Tibial nerve (tissue), 4 donors: ENCODE measurements at places on chromosomes 13 and 19. TPM values are rescaled to one million over a fixed set of nuclear protein-coding genes. Genes with fewer than 3 reads are reported as not detected.

- no peak for DNase-seq
Observed at GRCh38 chr13:94997126-94997525, 284.8 kb upstream of the SOX21 start.

- DNase-seq = no peak
Observed at GRCh38 chr13:38394777-38395496, 45.3 kb downstream of the UFM1 start.

DNA sequence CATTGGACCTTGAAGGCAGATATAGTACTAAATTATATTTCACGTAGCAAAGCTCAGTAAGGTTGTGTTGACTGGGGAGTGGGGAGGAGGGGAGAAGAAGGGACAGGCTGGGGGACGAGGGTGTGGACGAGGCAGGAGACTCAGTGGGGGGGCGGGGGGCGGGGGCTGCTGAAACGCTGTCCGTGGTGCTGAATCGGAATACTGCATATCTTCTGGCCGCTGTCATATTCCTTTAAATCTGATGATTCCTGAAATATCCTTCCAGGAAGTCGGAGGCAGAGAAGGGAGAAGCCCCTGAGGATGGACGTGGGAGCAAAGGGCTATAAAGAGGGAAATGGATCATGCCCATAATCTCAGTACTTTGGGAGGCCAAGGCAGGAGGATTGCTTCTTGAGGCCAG, 34.7 kb upstream of the CASP14 start:
- no peak for DNase-seq

- no peak for DNase-seq
Observed at GRCh38 chr13:50783717-50784290, 59.7 kb downstream of the DLEU7 start.

DNA sequence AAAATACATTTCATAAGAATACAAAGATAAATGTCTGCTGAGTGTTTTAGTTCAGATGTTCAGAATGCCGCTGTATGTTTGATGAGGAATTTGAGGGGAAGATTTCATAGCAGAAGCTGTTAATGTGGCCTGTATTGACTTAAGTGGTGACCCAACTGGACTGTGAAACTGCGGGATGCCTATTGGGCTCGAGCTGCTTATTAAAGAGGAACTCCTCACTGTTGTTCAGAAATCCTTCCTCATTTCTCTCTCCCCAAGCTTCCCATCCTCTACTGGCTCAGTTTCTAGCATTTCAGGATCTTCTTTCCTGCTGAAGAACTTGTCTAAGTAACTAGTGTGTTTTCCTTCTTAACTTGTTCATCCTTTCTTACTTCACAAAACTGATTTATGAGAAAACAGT, 20.4 kb downstream of the DGKH start:
- DNase-seq = no peak

GRCh38 chr13:37929308-37929707, 59.7 kb upstream of the TRPC4 start:
- no peak for DNase-seq

Gene DKKL1
- total RNA-seq = not detected

Gene ONECUT3
- total RNA-seq = not detected

- no peak for DNase-seq
Observed at GRCh38 chr19:51026554-51026831, at the start of gene KLK11. Gene KLK11, minus strand, starts transcription at chr19:51026616. Its CDS starts 985 bp downstream, at chr19:51025631.

GRCh38 chr13:113411216-113412023, 41.9 kb downstream of the ADPRHL1 start:
- peak; percentile 52 for DNase-seq

Gene TUBA3C
- not detected for total RNA-seq

GRCh38 chr13:44188257-44188656, 185.4 kb upstream of the SERP2 start:
- DNase-seq = no peak

GRCh38 chr19:10190026-10190425, 4.7 kb downstream of the DNMT1 start:
- DNase-seq = no peak

GRCh38 chr13:21218351-21219035, 42.0 kb downstream of the MRPL57 start:
- DNase-seq = no peak

DNA sequence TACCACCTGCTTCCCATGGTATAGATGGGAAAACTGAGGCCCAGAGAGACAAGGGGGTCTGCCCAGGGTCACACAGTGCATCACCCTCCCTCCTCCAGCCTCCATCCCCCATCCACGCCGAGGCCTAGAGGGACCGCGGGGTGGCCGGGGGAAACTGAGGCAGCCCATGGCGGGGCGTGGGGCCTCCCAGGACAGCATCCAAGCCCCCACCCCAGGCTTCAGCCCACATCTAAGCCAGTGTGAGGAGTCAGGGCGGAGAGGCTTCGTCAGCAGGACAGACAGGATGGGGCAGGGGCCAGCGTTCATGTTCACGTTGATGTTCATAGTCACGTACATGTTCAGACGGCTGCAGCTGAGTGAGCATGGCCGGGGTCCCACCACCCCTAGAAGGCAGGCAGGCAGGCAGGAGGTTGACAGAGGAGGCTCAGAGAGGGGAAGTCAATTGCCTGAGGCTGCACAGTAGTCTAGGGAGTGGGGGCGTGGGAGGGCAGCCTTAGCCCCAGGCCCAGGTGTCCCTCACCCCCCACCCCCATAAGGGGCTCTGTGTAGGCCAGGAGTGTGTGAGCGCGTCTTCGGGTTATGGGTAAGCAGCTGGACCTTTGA, 23.3 kb downstream of the SMIM24 start:
- no peak for DNase-seq

Gene SLC25A41
- not detected for total RNA-seq

- no peak for DNase-seq
Observed at GRCh38 chr19:13097033-13097462, 5.6 kb downstream of the LYL1 start.

DNA sequence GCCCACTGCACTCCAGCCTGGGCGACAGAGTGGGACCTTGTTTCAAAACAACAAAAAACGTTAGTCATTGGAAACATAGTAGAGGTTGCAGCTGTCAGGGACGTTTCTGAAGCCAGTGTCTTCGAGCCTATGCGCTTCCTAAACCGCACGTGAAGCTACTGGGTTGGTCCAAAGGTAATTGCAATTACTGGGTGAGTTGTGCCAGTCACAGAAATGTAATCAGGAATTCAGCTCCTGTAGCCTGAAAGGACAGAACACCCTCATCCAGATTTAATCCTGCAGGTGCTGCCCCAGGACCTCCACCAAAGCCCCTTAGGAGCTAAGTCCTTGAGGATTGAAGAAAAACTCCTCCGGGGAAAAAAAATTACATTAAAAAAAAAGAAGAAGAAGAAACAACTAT, 2.4 kb upstream of the RHPN2 start:
- DNase-seq = no peak

DNA sequence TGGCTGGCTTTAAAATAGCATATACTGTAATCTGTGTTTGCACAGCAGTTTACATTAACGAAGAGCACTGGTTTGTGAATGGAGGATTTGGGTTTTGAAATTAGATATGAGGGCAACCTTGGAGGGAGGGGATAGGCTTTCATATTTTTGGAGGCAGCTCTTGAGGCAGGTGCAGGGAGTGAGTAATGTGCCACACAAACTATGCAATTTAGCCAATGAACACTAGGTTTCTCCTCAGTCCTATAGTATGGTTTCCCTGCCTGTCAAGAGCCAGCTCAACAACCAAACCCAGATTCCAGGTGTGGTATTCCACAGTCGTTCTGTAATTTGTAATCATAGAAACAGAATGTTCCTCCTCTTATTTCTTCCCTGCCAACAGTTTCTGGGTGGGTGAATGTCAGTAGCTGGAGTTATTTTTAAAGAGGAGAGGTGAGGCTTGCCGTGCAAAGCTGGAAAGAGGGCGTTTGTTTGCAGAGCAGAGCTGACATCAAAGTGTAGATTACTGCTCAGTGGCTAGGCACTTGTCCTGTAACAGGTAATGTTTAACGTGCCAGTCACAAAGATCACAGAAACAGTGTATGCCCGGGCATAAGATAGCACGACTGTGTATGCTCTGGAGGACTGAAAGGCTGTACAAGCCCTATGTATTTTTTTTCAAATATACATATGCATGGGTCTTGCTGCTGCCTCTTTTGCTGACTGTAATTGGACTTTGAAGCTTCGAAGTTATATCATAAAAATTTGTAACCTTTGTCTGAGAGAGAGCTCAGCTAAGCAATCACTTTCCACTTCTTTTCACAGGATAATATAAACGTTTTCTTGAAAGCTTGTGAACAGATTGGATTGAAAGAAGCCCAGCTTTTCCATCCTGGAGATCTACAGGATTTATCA, 124.2 kb downstream of the LMO7 start:
- DNase-seq = no peak
